ENCODE measurements at places on chromosomes 2 and 18.

GRCh38 chr2:197307933-197308521 lies 2.6 kb downstream of the ANKRD44 start:
- DNase-seq: no peak

DNA sequence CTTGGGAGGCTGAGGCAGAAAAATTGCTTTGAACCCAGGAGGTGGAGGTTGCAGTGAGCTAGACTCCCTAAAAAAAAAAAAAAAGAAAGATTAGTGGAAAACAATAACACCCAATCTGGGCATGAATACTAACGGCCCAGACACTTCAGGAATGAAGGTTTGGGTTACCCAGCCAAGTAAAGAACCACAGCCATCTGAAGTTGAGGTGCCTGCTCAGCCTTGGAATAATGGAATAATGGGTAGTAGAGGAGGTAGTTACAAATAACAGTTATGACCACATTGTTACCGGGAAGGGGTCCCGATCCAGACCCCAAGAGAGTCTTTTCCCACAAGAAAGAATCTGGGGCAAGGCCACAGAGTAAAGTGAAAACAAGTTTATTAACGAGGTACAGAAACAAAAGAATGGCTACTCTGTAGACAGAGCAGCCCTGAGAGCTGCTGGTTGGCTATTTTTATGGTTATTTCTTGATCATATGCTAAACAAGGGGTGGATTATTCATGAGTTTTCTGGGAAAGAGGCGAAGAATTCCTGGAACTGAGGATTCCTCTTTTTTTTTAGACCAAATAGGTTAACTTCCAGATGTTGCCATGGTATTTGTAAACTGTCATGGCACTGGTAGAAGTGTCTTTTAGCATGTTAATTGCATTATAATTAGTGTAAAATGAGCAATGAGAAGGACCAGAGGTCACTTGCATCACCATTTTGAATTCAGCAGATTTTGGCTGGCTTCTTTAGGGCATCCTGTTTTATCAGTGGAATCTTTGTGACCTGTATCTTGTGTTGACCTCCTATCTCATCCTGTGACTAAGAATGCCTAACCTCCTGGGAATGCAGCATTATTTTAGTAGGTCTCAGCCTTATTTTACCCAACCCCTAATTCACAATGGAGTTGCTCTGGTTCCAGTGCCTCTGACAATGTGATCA lies 96.2 kb upstream of the HAAO start:
- DNase-seq: no peak

GRCh38 chr2:197558393-197558792 lies 42.5 kb downstream of the MOB4 start:
- DNase-seq: no peak

GRCh38 chr2:80154231-80154915 lies 150.2 kb downstream of the LRRTM1 start:
- DNase-seq: no peak

GRCh38 chr2:144595279-144595678 lies 75.4 kb upstream of the ZEB2 start:
- DNase-seq: no peak

GRCh38 chr2:24507549-24507948 lies 16.5 kb downstream of the NCOA1 start:
- DNase-seq: no peak

GRCh38 chr2:212427638-212428037 lies 111.0 kb downstream of the ERBB4 start:
- no peak for DNase-seq

- no peak for DNase-seq
Measured at GRCh38 chr18:41948544-41949110, 6.4 kb upstream of the PIK3C3 start.

- DNase-seq: no peak
Measured at GRCh38 chr2:204108781-204109295, 172.3 kb downstream of the ICOS start.

- peak; percentile 56 for DNase-seq
Measured at GRCh38 chr2:120503793-120504571, 158.0 kb downstream of the INHBB start.

- DNase-seq: no peak
Measured at GRCh38 chr2:120298173-120298835, 45.7 kb downstream of the RALB start.

GRCh38 chr2:65727816-65728215 lies 295.4 kb upstream of the SPRED2 start:
- no peak for DNase-seq

DNA sequence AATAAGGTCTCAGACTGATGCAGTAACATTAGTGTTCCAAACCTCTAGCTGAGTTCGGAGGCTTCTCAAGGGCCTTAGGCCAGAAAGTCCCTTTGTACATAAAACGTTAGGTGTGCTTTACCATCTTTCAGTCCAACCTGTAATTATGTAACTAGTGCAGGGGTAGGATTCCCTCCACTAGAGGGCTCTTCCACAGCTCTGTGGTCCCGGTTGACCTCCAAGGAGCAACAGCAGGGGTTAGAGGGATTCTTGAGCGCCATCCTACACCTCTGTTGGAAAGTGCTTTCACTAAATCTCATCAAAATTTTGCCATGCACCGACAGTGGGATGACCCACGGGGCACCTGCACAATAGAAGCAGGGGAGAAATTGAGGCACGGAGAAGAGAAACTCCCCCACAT lies 155.8 kb upstream of the LRP1B start:
- no peak for DNase-seq

DNA sequence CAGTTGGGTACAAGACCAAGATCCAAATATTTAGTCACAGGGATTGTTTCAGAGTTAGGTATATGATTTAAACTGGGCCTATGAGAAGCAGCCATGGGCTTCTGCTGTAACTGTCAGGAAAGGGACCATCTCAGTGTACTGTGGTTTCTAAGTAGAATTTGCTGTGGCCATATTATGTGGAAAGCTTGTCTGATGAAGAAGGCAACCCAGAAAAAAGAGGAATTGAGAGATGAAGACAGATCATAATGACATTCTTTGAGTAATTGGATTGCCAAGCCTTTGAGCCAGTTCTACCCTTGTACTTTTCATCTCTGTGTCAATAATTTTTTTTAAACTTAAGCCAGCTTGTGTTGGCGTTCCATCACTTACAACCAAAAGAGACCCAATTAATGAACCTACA lies 259.6 kb downstream of the NUP35 start:
- DNase-seq: no peak

- DNase-seq: no peak
Measured at GRCh38 chr2:152730591-152731333, 12.3 kb downstream of the ARL6IP6 start.

DNA sequence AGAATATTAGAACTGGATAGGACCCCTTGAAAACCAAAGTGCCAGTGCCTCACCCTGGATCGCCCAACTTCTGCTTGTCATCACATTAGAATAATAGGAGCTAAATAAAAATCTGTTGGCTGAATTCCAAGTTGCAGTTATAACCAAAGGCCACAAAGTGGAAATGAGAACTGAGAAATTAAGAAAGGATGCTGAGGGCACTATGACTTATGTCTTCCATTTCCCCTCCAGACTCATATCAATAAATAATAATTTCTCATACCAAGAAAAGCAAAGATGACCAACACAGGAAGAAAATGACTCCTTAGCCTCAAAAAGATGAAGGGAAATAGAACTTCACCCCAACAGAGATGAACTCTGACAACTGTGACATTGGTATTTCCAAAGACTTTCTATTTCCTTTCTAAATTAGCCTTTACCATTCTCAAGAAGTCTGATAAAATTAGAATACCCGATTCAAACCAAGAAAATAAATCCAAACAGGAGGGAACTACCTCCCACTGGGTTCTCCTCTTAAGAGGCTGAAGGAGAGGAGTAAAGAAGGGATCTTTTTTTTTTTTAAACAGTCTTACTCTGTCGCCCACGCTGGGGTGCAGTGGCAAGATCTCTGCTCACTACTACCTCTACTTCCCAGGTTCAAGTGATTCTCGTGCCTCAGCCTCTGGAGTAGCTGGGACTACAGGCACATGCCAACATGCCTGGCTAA lies 46.5 kb upstream of the EPG5 start:
- no peak for DNase-seq

- no peak for DNase-seq
Measured at GRCh38 chr2:45207101-45207500, 197.8 kb upstream of the SIX2 start.

GRCh38 chr2:31083234-31083993 lies 54.8 kb downstream of the GALNT14 start:
- DNase-seq: no peak

GRCh38 chr18:51169731-51170130 lies 27.8 kb downstream of the MEX3C start:
- DNase-seq: no peak

- no peak for DNase-seq
Measured at GRCh38 chr2:138475277-138475776, 26.2 kb upstream of the SPOPL start.

- DNase-seq: no peak
Measured at GRCh38 chr2:221106241-221106640, 465.9 kb downstream of the EPHA4 start.

DNA sequence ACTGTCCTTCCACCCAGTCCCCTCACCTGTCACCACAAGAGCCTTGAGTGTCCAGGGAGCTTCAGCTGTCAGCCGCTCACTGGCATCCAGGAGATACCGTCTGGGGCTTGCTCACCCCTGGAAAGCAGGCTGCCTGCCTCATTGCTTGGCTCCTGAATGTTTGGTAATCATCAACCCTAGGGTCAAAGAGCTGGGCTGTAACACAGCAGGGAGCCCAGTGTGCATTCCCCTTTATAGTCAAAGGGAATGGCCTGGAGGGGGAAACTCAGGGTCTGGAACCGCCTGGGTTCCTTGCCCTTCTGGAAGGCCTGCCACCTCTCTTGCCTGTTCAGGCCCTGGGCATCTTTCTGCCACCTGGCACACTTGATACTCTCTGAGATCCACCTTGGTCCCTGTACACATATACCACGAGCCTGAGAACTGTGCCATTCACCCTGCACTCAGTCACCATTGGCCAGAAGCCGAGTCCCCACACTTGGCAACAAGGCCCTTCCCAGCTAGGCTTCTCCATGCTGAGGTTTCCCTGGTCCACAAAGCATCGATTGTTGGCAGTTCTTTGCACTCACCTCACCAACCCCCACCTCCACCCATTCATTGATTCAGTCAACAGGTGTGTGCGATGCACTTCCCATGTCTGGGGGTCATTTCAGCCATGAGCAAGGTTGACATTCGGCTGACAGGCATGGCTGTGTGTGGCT lies 35.0 kb downstream of the TPRKB start:
- DNase-seq: no peak

DNA sequence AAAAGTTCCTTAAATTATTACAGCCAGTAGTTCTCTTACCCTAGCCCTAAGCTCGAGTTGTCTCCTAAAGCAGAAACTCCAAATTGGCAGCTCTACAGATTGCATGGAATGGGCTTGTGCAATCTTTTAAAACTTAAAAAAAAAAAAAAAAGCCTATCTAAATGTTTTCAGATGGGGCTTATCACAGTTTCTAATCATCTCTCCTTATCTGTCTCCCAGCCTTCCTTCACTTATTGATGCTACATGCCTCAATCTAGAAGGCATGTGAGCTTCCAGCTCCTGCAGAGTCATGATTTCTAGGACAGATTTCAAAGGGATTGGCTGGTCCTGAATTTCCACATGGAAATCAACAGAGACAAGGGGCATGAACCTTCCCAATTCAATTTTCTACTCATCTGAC lies 33.1 kb upstream of the PELI1 start:
- no peak for DNase-seq

GRCh38 chr2:148926981-148927401 lies 52.0 kb downstream of the KIF5C start:
- no peak for DNase-seq

DNA sequence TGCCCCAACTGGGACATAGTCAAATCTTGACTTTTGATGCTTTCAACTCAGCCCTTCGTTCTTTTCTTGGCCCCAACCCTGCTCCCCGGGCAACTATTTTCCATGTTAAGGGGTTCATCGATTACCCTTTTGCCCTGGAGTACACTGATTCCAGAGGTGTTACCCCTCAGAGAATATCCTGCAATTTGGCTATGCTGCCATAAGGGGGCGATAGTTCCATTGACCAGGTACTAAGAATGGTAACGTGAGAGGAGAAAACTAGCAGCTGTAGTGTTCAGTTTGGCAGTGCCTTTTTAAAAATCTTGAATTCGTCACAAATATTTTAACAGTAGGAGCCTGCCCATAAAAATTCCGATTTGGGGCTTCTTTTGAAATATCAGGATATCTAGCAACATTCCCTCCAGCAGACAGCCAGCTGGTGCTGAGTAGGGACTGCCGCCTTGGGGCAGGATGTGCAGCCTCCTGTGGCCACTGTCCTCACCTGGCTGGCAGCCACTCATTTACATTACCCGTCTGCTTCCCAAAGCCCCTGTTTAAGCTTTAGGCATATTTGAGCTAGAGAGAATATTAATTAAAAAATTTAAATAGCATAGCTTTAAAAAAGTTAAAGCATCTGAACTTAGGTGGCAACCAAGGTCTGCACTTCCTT lies 146.3 kb upstream of the SKOR2 start:
- no peak for DNase-seq

DNA sequence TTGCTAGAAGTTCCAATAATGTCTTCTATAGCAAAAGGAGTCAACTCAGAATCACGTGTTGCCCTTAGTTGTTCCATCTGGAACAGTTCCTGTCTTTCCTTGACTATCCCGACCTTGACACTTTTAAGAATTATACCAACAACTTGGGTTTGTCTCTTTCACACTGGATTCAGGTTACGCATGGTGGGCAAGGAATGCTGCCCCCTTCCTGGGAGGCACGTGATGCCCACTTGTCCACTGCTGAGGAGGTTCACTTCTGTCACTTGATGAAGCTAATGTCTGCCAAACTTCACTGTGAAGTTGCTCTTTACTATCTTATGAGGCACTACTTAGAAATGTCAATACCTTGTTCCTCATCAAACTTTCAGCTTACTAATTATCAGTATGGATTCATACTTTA lies 5.3 kb downstream of the COX5B start:
- no peak for DNase-seq

- DNase-seq: no peak
Measured at GRCh38 chr2:75729861-75730260, 19.1 kb upstream of the GCFC2 start.

DNA sequence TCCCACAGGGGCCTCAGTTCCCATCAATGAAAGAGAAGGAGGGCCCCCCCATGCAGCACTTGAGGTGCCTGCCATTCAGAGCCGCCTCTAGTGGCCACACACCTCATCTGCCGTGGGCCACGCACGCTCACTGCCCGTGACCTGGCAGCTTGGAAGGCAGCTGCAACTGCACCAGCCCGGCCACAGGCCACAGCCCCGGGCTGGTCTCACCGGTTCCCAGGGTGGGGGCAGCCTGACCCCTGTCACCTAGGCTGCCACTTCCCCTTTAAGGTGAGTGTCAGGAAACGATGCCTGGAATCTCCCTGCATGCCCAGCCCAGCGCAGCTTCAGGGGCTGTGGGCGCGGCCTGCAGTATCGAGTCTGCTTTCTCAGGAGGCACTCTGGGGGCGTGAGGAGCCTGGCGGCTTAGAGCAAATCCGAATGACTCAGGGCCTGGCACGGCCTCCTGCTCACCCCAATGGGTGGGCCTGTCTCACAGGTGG lies 2.6 kb downstream of the MAB21L4 start:
- DNase-seq: peak; percentile 29

- no peak for DNase-seq
Measured at GRCh38 chr2:46381263-46381849, 84.1 kb downstream of the EPAS1 start.

Data from NCI-H510A treated with DMSO at 0.1 percent for 48 hours (cell line).